HT-29 (cell line): ENCODE measurements at places on chromosomes 11 and 22.

DNA sequence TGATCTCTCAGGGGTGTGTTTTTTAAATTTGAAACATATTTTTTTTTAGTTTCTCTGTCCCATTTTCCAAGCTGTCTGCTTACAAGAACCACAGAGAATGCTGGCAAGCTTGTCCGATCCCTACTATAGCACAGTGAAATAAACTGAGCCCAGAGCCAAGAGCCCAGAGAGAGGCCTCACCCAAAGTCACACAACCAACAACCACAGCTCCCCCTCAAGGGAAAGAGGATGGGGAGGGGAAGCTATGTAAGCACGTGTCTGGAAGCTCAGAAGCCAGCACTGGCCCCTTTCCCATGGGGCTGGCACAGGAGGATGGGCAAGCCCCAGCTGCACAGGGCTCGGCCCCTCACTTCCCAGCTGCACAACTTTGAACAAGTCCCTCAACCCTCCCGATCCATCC is 3.2 kb upstream of the SART1 start:
- no peak for DNase-seq

DNA sequence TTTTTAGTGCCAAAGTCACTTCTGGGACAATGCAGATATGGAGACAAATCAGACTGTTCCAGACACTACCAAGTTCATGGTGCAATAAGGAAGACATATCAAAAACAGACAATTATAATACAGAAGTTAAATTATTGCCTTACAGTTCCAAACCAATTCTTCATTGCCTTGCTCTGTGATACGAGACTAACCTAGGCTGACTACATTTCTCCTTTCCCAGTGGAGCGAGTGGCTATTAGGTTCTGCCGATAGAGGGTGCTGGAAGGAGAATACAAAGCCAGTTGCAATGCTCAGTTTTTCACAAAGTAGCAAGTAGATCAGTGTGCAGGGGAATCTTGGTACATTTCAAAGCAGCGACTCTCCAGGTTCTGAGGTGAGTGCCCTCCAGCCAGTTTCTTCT is 67.8 kb downstream of the FAM168A start:
- DNase-seq = no peak

GRCh38 chr22:39907605-39908097 is 6.8 kb downstream of the GRAP2 start:
- DNase-seq = no peak

DNA sequence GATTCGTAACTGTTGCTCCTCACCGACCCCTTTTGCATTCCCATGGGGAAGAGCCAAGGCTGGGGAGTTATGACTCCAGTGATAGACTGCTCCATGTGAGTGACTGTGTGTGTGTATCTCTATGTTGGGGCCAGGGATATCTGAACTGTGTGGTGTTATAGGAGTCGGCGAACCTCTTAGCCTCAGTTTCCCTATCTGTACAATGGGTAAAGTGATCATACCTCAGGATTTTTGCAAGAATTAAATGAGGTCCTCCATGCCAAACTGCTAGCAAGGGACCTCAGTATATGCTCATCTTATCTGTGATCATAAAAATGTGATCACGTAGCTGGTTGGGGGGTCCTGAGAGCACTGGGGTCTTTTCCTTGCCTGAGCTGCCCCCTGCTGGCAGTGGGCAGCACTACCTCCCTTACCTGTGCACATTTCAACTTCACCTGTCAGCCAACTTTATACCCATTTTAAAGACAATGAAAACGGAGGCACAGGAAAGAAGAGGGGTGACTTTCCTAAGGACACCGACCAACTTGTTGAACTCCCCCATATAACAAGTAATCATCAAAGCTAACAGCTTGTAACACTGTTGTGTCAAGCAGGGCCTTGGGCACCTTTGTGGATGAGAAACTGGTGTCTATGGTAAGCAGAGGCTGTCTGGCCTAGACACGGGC is 1.4 kb upstream of the DPP3 start:
- peak; percentile 60 for DNase-seq

- no peak for DNase-seq
Measured at GRCh38 chr22:44311855-44312170, 938 bp downstream of the SHISAL1 start.

DNA sequence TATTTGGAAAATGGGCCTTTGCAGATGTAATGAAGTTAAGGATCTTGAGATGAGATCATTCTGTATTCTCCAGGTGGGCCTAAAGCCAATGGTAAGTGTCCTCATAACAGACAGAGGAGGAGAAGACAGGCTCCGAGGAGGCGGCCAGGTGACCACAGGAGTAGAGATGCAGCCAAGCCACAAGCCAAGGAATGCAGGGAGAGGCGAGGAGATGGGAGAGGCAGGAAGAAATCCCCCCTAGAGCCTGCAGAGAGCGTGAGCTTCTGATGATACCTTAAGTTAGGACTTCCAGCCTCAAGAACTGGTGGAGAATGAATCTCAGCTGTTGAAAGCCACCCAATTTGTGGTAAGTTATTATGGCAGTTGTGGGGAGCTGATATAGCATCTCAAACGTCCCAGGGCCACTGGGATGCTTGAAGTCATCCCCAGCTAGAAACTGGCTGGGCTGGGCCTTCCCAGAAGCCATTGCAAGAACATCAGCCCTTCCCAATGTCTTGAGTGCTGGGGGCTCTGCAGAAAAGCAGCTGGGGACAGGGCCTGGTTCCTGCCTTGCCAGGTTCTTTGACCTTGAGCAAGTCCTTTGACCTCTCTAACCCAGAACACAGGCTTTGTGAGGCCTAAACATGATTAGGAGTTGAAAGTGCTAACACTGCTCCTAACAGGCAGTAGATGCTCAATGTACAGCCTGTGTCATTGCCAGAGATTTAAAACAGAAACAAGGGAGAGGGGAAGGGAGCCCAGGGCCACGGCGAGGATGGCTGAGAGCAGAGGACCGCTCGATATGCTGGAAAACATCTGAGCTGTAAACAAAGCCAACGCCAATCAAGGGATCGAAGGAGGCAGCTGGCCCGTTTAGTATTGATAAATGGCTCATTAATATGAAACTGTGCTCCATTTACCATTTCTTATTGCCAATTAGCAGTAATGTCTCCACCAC is 632.3 kb downstream of the TBC1D22A start:
- DNase-seq = no peak

- DNase-seq = no peak
Measured at GRCh38 chr22:28882545-28882877, 861 bp upstream of the ZNRF3 start.

DNA sequence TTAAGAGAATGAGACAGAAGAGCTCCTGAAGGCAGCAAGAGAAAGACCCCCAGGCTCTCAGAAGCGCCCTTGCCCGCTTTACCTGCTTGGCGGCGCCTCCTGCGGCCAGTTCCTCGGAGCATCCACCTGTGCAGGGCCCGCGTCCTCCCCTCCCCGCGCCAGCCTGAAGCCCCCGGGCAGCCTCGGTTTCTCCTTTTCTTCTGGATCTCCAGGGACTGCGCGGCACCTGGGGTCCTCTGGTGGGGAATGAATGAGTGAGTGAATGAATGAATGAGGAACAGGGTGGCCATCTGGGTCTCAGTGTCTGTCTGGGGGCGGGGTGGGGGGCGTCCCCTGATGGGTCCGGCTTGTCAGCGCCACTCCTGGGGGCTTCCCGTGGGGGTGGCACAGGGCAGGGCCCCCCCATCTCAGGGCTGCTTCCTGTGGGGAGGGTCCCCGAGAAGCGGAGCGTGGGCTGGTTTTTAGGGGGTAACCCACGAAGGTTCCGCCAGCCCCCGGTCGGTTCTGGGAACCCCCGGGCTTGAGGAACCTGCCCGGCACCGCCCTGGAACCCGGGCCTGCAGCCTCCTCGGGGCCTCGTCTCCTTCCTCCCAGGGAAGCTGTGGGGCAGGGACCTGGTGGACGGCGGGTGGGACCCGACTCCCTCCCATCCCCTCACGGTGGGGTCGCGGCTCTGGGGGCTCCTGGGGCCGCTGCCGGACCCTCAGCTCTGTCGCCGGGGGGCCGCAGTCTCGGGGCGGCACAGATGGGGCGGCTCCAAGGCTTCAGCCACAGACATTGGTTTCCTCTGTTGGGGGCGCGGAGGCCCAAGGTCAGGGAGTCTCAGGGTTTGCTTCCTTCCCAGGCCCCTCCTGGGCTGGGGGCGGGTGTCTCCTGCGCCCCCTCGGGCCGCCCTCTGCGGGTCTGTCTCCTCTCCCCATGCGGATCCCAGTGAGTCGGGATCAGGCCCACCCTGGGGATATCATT is 8.3 kb upstream of the KRTAP5-7 start:
- DNase-seq = no peak

DNA sequence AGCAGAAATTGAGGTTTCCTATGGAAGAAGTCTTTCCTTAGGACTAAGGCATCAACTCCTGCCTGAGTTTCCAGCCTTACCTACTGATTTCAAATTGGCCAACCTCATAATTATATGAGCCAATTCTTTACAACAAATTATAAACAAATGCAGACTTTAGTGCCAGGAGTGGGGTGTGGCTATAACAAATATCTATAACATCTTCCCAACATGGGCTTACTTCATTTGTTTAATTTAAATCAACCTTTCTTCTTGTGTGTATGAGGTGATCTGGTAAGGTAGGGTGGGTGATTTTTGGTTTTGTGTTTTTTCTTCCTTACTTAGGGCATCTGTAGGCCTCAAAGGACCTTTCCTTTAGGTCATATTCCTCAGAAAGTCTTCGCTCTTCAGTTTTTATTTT is 354.9 kb downstream of the SHANK2 start:
- no peak for DNase-seq

DNA sequence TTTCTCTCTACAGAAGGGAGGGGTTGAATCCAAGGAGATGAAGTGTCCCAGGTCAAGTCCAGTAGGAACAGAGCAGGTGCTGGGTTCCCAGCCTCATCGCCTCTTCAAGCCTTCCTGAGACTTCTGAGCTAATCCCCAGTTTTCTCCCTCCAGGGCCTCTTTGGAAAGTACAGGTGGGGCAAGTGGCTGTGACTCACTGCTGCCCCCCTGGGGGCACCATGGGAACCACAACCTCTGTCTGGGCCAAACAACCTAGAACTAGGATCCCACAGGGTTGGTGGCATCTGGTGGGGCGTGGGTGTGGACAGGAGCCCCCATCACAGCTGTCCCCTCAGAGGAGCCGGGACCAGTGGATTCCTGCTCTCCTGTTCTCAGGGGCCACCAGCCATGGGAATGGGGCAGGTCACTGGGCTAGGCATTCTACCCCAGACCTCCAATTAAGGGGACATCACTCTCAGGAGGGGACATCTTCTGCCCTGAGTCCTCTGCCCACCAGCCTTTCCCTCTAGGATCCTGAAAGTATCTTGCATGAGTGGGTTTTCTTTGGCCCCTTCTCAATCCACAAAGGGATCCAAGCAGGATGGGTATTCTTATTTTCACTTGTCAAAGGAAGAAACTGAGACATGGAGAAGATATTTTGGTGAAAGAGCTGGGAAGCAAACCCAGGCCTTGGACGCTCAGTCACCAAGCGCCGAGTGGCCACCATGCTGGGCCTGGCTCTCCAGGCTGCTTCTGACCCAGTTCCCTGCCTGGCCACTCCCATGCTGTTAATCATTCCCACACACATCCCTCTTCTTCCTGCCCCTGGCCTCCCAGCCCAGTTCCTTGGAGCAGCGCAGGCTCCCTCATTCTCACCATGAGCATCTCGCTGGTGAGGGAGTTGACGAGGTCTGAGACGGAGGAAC is 23.8 kb downstream of the LRRC10B start:
- peak; percentile 87 for DNase-seq

GRCh38 chr22:27545085-27545484 is 256.5 kb downstream of the MN1 start:
- no peak for DNase-seq

DNA sequence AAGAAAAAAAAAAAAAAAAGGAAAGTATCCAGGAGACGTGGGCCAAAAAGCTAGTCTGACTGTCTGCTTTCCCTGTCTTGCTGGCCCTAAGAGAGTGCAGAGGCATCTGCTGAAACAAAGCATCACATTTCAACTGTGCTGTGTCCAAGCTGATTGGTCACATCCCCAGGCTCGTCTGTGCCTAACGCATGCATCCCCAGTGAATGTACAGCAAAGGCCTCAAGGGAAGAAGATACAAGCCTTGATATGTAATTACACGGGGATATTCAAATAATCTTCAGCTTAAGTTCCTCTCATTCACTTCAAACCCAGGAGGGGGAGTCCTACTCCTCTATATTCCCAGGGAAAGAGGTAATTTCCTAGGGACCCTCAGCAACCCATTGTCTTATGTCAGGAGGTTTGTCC is 5.4 kb upstream of the SORL1 start:
- peak; percentile 24 for DNase-seq

- DNase-seq = no peak
Measured at GRCh38 chr11:104093426-104094280, 57.2 kb downstream of the DDI1 start.

DNA sequence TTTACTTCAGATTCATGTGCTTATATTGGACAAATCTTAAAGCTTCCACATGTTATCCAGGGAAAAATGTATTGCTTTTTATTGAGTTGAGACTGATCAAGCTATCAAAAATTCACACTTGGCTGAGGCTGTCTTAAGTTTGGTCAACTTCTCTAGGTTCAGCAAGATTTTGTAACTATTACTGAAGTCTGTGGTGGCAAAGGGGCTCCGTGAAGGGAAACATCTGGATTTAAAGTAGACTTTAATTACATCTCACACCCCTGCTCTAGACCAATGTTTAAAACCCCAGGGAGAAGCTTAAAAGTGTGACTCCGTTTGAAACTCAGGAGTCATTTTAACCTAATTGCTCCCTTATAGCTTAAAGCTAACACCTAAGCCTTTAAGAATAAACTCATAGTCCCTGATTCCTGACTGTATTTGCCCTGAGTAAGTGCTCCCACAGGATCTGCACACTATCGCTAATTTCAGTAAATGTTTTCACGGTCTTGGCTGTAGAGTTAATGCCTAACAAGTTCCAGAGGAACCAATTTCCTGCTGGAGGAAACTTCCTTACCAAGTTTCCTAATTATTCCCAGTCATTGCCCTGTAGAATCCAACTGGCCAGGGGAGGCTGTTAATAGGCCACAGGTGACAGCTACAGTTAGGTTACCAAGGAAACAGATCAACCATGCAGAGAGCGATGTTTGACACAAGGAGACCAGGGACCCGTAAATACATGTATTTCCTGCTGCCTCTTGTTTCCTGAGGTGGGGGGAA is 40.5 kb downstream of the OR10A6 start:
- DNase-seq = no peak

DNA sequence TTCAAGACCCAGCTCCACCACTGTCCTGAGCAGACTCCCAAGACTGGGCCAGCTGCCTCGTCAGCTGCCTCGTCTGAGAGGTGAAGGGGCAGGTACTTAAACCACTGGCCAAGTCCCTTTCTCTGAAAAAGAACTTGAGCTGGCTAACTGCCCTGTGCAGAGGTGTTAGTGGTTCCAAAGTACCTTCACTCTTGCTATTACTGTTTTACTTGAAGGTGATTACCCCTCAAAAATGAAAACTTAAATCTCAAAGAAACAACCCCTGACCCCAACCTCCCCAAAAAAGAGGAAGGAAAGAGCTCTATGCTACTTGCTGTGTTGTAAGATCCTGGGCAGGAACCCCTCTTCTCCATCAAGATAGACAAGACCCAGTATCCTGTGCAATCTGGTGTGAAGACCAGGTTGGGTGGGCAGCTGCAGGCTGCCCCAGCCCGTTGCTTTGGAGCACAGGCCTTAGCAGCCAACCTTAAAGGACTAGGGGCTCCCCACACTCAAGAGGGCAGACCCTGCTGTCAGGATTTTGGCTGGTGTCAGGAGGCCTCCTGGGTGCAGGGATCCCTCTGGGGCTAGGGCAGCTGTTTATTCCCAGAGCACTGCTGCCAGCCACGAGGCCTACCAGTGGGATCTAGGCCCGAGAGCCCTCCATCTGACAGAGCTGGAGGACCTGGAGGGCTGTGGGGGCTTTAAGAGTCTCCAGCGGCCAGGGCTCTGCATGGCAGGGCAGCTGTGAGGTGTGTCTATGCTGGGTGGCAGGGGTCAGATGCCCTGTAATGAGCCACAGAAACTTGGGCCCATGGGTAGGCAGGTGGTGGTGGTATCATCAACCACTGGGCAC is 13.0 kb downstream of the GUCD1 start:
- DNase-seq = no peak

- peak; percentile 84 for DNase-seq
Measured at GRCh38 chr11:66789097-66789890, 53.9 kb upstream of the RCE1 start.
